ENCODE measurements at places on chromosomes 12 and 14. TPM values are rescaled to one million over a fixed set of nuclear protein-coding genes. Genes with fewer than 3 reads are reported as not detected.

Gene FGF6
- total RNA-seq: not detected

Gene TAS2R43
- 0.32 TPM for total RNA-seq

Gene OR6C2
- total RNA-seq: not detected

Gene RFX4
- total RNA-seq: not detected

Gene SIX1
- total RNA-seq: not detected

GRCh38 chr12:13000925-13001774, 1.1 kb upstream of the HEBP1 start:
- DNase-seq: peak; percentile 58
- peak overlapping the region; percentile 84 for H3K4me3 ChIP-seq
- no peaks in the 10 kb centered on the region for H3K27me3 ChIP-seq
- peak overlapping the region; percentile 99 for H3K27ac ChIP-seq
- no peaks in the 10 kb centered on the region for H3K36me3 ChIP-seq

DNA sequence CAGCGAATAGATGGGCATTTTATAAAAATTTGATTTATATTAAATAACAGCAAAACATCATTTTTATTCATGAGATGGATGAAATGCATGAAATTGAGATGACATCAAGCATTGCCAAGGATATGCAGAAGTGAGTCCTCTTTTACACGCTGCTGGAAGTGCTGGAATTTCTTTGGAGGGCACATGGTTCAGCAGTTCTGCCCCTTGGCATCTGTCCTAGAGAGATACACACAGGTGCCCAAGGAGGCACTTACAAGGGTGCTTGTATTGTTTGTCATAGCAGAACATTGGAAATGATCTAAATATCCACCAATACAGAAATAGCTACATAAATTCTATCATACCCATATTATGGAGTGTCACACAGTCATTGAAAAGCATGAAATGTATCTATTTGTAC, 441.1 kb upstream of the TMPO start:
- no peaks in the 10 kb centered on the region for H3K36me3 ChIP-seq
- no peak overlapping the region for H3K27ac ChIP-seq
- no peaks in the 10 kb centered on the region for H3K4me1 ChIP-seq
- no peak overlapping the region for H3K4me3 ChIP-seq
- H3K27me3 ChIP-seq: no peaks in the 10 kb centered on the region
- no peak for DNase-seq

DNA sequence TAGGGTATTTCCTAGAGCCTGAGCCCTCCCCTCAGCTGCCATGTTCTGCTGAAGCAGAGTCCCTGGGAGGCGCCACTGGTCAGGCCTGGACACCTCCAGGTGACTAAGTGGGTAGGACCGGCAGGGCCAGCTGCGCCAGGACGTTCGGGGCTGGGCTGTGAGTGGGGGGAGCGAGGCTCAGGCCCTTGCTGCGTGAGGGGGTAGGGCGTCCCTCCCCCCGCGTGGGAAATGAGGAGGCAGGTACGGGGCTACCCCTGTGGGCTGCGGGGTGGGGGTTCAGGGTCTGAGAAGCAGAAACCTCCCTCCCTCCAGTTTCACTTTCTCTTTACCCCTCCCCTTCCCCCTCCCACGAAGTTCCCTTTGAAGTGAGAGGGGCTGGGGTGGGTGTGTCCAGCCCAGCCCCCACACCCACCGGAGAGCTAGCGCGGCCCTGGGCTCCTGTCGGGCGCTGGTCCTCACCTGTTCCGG, 22.1 kb upstream of the KIF26A start:
- H3K4me1 ChIP-seq: peaks cover 4% of the 10 kb centered on the region
- H3K27ac ChIP-seq: no peak overlapping the region
- no peaks in the 10 kb centered on the region for H3K36me3 ChIP-seq
- peak overlapping the region; percentile 45 for H3K4me3 ChIP-seq
- DNase-seq: no peak
- H3K27me3 ChIP-seq: peaks cover 73% of the 10 kb centered on the region

DNA sequence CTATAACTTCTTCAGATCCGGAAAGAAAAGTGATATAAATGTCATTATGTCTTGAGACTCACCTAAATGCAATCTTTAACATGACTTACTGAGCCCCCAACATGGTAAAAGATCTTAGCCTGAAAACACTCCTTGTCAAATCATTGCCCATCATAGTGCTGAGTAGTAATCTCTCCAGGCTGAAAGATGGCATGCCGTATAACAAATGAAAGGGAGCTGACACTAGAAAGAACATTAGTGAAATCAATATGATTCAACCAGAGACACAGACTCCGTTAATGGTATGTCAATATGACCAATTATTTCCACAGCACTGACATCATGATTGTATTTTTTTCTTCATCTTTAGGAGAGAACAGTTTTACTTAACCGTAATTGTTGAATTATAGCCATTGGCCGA, 54.4 kb downstream of the BICD1 start:
- H3K27me3 ChIP-seq: no peaks in the 10 kb centered on the region
- no peak for DNase-seq

- no peaks in the 10 kb centered on the region for H3K27me3 ChIP-seq
- H3K36me3 ChIP-seq: no peaks in the 10 kb centered on the region
- no peak overlapping the region for H3K4me3 ChIP-seq
- H3K4me1 ChIP-seq: no peaks in the 10 kb centered on the region
Measured at GRCh38 chr12:127509066-127509778, 757.7 kb upstream of the TMEM132C start.

DNA sequence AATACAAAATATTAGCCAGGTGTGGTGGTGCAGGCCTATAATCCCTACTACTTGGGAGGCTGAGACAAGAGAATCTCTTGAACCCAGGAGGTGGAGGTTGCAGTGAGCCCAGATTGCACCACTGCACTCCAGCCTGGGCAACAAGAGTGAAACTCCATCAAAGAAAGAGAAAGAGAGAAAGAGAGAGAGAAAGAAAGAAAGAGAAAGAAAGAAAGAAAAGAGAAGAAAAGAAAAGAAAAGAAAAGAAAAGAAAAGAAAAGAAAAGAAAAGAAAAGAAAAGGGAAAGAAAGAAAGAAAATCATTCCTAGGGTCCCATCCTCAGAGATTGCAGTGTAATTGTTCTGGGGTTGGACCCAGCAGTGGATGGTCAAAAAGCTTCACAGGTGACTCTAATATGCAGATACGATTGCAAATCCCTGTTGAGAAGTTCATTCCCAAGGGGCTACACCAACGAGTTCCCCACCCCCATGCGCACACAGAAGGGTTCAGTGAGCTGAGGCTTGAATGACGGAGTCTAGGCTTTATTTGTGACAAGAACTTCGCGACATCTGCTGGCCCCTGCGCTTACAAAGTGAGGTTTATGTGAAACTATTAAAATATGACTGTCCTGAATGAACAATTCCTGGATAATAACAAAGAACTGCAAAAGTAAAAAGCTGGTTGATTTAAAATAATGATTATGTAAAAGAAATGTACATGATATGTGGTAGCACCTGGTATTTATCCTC, 17.4 kb upstream of the RNASE12 start:
- peak overlapping the region; percentile 75 for H3K4me3 ChIP-seq
- DNase-seq: no peak
- no peak overlapping the region for H3K27ac ChIP-seq

Measured in heart right ventricle (tissue), 16 donors.